ENCODE measurements at places on chromosomes 2 and 18.

DNA sequence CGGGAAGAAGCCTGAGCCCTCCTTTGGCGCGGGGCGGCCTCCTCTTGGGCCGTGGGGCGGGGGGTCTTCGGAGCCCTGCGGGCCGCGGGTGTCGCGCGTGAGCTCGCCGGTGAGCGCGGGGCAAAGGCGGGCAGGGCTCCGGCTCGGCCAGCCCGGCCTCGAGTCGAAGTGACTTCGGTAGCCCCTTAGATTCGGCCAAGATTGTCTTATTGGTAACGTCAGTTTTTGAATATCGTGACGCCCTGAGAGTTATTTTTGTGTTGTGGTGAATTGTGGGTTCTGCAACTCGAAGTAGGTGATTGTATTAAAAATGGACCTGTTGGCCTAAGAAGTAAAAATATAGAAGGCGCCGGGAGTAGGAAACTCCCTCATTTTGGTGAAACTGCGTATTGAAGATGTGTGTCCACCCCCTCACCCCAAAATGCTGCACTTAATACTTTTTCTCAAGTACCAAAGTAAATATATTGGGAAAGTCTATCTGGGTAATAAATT is 669 bp downstream of the MARCHF7 start:
- no peak for DNase-seq

DNA sequence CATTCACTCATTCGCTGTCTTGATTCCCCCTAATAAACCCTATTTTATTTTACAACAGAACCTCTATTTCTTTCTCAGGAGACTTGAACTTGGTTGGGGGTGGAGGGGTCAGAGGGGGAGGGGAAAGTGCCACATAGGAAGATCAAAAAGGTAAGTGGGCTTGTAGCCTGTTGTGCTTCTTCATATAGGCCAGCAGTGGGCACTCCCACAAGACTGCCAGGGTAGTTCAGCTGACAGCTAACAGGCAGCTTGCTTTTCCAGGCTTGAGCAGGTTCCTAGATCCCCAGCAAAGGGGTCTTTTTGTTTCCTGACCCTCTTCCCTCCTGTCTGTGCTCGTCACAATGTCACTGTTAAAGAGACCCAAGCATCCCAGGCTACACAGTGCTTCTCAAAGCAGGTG is 829 bp upstream of the KIAA2012 start:
- no peak for DNase-seq

GRCh38 chr2:200252265-200253067 is 54.0 kb upstream of the SPATS2L start:
- DNase-seq: no peak

GRCh38 chr18:3870914-3871313 is 420.9 kb downstream of the TGIF1 start:
- no peak for DNase-seq

DNA sequence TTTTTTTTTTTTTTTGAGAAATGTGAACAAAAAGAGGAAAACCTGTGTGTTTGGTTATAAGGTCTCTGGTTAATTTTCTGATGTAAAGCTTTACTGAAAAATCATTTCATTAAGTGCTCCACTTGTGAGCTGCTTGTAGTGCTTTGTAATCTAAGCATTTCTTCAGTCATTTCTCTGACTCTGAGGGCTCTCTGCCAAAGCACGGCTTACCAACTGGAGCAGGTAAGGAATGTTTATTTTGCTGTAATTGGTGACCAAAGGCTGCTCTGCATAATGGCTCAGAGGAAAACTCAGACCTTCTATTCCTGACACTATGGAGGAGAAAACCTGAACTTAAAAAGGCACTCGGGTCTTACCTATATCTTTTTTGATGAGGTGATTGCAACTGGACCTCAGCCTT is 848.8 kb downstream of the MBD2 start:
- no peak for DNase-seq

GRCh38 chr18:57433934-57434535 is 1.1 kb upstream of the ONECUT2 start:
- no peak for DNase-seq

GRCh38 chr2:213766465-213766901 is 482.2 kb downstream of the SPAG16 start:
- DNase-seq: no peak

- DNase-seq: no peak
Measured at GRCh38 chr18:10367836-10368235, 86.6 kb upstream of the APCDD1 start.

DNA sequence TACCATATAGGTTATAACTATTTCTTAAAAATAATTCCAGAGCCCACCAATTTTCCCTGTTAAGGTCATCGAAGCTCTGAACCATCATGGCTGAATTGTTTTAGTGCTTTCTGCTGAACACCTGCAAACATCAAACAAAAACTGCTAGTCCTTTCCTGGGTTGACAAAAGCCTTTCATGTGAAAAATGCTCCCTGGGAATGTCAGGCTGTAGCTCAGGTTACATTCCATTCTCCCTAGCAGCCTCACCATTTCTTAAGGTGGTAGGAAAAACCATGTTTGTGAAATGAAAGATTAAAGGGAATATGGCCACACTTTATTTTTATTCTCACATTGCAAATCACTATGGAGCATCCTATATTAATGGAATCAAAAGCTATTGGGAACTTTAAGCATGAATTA is 5.7 kb downstream of the TCF4 start:
- no peak for DNase-seq

- DNase-seq: no peak
Measured at GRCh38 chr2:209574515-209574914, 150.7 kb downstream of the MAP2 start.

GRCh38 chr2:31511376-31511775 is 69.4 kb downstream of the SRD5A2 start:
- DNase-seq: no peak

DNA sequence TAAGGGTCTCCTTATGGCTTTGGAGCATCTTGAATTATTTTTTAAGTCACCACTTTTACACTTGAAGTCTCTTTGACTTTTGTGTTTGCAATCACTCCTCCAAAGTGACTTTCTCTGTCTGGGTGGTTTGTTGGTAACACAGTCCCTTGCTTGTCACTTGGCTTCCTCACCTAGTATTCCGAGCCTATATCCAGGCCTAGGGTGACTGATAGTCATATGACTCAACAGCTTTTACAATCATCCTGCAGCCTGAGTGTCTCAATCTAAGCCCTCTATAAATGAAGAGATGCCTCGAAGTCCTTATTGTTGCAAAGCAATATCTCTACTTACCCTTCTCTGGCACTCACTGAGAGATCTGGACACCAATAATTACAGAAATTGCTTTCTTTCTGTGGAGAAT is 53.9 kb upstream of the SETBP1 start:
- no peak for DNase-seq

GRCh38 chr2:226327830-226328229 is 471.8 kb downstream of the IRS1 start:
- DNase-seq: no peak

- DNase-seq: no peak
Measured at GRCh38 chr2:108390340-108390739, 12.6 kb downstream of the SULT1C4 start.

DNA sequence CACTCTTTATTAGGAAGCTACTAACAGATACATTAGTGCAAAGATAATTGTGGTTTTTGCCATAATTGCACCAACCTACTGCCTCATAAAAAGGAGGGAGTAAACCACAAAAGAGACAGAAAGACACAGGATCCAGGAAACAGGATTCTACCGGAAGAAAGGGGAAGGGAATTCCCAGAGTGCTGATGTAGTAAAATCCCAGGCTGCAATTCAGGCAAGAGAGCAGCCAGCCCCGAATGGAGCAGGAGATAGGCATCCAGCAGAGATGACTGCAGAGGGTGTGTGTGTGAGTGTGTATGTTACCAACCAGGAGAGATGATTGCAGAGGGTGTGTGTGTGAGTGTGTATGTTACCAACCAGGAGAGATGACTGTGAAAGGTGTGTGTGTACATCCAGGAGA is 84.4 kb downstream of the KCNS3 start:
- DNase-seq: no peak

- no peak for DNase-seq
Measured at GRCh38 chr2:215597577-215597976, 161.7 kb upstream of the FN1 start.

GRCh38 chr2:60335533-60336237 is 217.8 kb downstream of the BCL11A start:
- DNase-seq: no peak

GRCh38 chr2:67399831-67400489 is 2.8 kb downstream of the ETAA1 start:
- DNase-seq: no peak

DNA sequence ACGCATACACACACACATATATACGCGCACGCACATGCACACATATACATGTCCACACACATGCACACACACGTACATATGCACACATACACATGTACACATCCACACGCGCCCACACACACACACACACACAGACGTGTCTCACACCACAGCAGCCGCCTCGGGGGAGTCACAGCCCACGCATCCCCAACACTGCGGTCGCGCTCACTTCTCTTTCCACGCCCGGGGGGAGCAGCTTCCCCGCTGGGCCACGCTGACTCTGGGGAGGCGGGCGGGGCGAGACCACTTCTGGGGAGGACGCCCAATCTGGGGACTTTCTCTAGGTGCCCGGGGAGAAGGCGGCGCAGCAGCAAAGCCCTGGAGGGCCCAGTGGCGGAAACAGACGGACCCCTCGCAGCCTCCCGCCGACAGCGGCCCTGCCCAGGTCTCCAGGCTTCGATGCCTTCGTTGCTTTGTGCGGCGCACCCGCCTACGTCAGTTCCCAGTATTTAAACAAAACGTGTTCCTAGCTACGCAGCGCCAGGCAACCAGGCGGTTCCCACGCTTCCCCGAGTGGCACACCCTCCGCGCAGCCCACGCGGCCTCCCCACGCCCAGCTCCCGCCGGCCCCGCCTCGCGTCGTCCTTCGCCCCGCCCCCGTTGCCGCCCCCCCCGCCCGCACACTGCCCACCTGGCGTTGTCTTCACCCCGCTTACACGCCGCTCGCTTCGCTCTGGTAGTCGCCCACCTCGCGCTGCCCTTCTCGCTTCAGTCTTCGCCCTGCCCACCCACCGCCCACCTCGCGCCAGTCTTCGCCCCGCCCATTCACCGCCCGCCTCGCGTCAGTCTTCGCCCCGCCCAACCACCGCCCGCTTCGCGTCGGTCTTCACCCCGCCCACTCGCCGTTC is 810 bp upstream of the RBFA start:
- no peak for DNase-seq

- no peak for DNase-seq
Measured at GRCh38 chr2:101300836-101301235, 7.7 kb downstream of the RNF149 start.

DNA sequence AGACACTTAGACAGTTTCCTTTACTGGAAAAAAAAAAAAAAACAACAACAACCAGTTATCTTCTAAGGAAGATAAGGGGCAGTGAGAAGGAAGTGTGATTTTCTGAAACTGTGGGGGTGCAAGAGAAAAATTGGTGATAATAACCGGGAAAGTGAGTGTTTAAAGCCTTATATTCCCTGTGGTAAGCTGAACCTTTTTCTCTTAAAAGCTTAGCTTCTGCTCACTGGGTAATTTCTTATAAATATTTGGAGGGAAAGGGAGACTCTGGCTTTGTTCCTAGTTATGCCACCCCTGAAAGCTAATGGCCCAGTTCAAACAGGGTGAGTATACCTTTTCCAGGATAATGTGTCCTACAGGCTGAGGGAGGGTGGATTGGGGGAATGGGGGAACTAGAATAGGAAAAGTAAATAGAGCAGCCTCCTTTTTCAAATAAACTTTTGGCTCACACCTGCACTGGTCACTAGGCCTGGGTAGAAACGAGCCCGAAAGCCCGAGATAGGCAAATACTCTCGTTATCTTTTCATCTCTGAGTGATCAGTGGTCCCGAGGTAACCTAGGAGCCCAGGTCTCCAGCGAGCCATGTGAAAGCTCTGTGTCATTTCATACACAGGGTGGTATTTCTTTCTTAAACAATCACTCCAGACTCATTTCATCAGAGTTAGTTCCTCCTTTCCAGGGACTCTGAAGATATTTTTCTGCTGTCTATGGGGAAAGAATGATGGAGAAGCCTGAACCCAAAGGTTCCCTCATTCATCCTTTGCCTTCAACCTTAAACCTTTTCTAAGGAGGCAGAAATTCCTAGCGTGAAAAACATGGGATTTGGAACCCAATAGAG is 15.5 kb upstream of the SRBD1 start:
- no peak for DNase-seq

DNA sequence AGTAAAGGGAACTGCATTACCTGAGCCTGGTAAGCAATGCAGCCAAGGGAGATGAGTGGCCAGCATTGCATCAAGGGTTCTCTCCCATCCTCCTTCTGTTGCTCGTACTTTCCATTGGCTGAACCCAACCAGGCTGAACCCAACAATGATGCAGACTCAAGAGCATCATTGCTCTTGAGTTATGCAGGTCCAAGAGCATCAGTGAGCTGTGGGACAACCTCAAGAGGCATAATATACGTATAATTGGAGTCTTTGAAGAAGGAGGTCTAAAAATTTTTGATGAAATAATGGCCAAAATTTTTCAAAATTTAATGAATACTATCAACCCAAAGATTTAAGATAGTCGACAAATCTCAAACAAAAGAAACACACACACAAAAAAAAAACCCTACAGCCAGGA is 213.0 kb downstream of the RNF152 start:
- no peak for DNase-seq

- no peak for DNase-seq
Measured at GRCh38 chr18:45538444-45538843, 76.8 kb upstream of the SLC14A2 start.

- no peak for DNase-seq
Measured at GRCh38 chr2:241255542-241256167, 59.8 kb downstream of the HDLBP start.
